Smooth muscle cell of the brain vasculature (primary cell): ENCODE measurements at places on chromosomes 13 and 19.

DNA sequence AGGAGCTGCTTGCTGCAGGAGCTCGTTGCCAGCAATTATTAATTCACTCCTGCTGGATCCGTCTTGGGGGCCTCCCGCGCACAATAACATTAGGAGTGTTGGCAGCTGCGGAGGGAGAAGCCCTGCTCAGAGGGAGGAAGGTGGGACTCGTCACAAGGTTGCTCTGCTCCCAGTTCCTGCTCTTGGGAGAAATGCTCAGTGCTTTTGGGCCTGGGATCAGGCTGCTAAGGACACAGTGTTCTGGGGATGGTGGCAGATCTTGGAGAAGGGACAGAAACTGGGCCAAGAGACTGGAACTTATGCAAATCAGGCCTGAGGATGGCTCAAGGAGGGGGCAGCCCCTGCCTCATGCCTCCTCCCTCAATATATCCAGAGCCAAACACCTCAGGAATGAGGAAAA lies 78.9 kb upstream of the OLFM4 start:
- no peak for DNase-seq

GRCh38 chr13:108033800-108034707 lies 181.3 kb downstream of the LIG4 start:
- DNase-seq = no peak

GRCh38 chr13:109725297-109725696 lies 61.1 kb downstream of the IRS2 start:
- no peak for DNase-seq

DNA sequence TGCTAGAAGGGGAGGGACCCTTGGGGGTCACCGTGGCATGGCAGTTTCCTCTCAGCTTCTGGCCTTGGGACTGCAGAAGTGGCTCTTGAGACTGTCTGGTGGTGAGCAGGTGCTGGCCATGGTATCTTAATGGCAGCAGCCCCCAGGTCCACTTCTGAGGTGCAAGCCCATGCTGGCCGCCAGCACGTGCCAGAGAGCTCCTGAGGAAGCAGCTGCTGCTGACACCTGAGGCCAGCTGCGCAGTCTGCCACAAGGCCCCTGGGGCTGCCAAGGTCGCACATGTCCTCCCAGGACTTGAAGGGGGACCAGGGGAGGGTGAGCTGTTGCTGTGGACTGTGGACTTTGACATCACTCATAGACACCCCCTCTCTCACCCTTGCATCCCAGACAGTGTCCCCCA lies 48.0 kb downstream of the NFIX start:
- no peak for DNase-seq
